ENCODE measurements at places on chromosomes 7 and 10.

- no peak for DNase-seq
Observed at GRCh38 chr7:102912742-102913141, at the start of gene LRRC17. TSS of gene LRRC17 (plus strand) at chr7:102913000. CDS start at chr7:102933914, 20,914 bp downstream.

GRCh38 chr10:108049668-108050067 lies 885.2 kb upstream of the SORCS1 start:
- no peak for DNase-seq

- no peak for DNase-seq
Observed at GRCh38 chr7:139600306-139600705, 76.8 kb downstream of the CLEC2L start.

DNA sequence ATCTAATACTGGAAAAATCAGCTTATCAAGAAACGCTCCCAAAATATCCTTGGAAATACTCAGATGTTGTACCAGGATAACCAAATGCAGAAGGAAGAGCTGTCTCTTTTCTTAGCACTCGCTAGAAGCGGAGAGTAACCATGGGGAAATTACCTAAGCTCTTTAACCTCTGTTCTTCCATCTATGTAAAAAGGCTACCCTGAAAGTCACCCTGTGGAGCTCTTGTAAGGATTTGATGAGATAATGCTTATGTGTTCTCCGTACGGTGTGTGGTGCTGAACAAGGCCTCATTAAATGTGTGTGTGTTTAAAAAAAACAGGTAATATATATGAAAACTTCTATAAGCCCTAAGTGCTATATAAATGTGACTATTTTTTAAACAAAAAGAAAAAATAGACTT lies 38.2 kb upstream of the MYO3A start:
- no peak for DNase-seq

DNA sequence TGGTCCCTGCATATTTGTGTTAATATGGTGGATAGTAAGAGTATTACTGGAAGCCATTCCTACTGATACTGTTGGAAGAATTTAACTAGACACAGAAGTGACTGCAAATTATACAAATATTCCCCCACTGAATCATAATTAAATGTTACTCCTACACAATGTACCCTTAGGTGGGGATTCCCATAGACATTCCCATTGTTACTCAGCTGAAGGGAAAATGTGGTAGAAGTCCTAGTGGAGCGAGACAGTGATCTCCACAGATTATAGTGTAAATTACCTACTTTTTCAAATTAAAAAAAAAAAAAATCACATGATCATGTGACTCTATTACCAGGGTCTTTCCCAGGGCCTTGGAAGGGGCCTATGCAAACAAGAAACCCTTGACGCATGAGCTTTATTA lies 611.8 kb downstream of the LRMDA start:
- no peak for DNase-seq

GRCh38 chr7:30700941-30701340 lies 18.7 kb upstream of the CRHR2 start:
- no peak for DNase-seq
